ENCODE measurements at places on chromosomes 2 and 18.

DNA sequence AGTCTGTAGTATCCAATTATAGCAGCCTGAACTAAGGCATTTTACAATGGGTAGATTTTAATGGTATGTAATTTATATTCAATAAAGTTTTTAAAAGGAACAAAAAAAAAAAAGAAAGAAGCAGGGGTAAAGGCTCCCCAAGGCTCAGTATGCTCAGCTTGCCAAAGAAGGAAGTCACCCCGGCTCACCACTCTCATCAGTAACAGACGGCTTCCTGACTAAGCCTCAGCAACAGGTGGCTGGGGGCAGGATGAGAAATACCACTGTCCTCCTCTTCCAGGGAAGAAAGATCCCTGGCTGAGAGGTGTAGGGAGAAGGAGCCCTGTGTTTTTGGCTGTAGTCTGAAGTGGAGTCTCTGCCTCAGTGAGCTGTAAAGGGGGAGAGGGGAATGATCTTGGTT, 121.2 kb downstream of the ARHGEF4 start:
- no peak for DNase-seq

GRCh38 chr18:54931152-54931551, 28.1 kb downstream of the CCDC68 start:
- no peak for DNase-seq

DNA sequence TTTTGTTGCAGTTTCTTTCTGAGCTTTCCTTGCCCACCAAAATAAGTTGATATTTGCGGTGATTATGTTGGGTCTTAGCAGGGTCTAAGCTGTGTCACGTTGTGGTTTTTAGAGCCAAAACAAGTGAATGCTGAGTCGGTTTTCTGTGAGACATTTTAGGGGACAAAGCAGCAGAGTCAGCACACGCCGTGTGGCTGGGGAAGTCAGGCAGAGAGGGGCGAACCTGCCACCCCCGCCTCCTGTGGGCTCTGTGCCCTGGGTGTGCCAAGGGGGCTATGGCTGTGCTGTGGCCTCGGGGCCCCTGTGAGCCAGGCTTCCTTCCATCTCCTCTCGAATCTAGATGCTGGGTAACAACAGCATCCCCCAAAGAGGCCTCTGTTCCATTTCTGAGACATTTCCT, 30.8 kb upstream of the TMEM87B start:
- no peak for DNase-seq

DNA sequence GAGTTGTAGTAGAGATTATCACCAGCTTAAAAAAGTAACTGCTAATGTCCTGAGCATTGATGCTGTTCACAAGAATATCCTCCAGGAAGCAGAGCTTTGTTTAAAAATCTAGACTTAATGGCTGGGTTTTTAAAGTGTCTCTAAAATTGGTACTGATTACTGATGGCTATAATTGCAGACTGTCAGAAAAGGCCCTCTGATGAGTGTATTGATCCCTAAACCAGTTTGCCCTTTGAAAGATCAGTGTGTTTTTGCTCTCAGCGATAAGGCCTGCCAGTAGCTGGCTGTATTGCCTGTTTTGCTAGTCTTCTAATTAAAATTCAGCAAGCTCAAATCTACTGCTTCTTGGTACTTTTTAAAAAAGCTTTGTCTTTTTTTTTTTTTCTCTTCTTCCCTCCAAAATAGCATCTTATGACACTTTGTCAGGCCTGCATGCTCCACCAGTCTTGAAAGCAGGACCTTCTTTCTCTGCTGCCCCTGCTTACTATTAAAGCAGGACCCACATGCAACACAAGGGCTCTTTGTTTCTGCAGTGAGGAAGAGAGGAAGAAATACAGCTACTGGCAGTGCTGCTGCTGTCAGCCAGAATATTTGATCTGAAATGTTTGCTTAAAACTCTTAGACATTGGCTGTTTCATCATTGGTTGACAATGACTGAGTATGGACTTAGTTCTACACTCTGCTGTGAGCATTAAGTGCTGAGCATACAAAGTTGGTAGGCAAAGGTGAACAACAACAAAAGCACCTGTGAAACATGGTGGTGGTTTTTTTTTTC, 1.8 kb downstream of the SEC11C start:
- DNase-seq: no peak

DNA sequence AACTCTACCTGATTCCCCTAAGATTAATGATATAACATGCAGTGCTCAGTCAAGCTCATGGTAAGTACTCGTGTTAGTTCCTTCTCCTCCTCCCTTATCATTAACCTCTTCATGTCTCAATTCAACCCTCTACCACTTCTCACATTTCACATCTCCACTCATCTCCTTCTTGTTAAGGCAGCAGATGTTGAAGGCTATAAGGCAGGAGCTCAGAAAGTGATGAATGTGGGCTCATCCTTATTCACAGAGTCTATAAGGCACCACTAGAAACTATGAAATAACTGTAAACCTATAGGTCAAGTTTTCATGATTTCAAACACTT, 56.0 kb downstream of the CLHC1 start:
- DNase-seq: no peak

- DNase-seq: no peak
Observed at GRCh38 chr18:25517881-25518715, 166.1 kb upstream of the ZNF521 start.

DNA sequence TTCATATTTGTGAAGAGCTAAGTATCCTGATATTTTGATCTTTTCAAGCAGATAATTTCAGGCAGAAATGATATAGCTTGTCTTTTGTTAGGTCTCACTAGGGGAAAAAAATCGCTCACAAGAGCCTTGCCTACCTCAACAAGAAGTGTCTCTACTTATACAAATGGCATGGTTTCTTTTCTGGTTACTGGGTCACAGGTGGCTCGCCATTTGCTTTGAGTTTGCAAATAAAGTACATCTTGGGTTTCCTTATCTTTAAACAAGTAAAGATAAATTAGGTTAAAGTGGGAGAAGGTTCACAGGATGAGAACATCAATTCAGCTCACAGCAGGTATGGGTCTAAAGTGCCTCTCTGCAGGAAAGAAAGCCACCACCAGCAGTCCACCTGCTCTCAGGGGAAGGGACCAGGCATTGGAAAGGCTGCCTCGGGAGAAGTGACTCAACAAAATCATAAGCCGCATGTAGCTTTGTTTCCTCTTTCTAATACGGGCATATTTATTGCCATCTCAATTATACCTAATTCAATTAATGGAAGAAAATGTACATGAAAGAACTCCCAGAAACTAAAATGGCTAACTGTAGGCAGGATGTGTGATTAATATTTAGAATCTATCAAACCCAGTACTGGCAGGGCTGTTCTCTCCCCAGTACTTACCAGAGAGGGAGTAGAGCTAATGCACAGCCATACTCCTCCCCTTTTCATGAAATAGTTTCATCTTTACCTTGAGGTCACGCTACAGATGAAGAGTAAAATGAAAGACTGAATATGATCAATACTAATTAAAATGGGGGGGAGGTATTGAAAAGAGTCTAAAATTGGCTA, 28.3 kb downstream of the CDC42EP3 start:
- no peak for DNase-seq

DNA sequence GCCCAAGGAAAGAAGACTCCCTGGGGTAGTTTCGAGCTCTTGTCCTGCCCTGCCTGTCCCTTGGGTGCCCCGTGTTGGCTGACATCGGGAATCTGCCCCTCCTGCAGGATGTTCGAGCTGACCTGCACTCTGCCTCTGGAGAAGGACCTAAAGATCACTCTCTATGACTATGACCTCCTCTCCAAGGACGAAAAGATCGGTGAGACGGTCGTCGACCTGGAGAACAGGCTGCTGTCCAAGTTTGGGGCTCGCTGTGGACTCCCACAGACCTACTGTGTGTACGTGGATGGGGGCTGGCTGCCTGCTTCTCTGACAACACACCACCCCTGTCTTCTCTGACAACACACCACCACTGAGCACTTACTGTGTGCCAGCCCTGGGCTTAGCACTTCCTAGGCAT, 210.8 kb downstream of the DYSF start:
- DNase-seq: no peak

DNA sequence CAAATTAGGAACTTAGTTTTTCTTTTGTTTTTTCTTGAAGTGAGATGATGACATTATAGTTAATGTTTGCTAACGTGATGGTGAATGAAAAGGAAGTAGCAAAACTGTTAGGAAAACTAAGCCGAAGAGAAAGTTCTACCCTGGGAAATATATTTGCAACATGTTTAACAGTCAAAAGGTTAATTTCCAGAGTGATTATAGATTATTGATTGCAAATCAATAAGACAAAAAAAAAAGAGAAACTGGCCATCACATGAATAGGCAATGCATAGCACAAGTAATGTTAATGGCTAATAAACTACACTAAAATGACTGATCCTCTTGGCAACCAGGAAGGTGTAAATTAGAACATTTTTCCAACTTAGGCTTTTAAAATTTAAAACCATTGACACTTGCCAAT, 26.0 kb upstream of the AMMECR1L start:
- DNase-seq: no peak

DNA sequence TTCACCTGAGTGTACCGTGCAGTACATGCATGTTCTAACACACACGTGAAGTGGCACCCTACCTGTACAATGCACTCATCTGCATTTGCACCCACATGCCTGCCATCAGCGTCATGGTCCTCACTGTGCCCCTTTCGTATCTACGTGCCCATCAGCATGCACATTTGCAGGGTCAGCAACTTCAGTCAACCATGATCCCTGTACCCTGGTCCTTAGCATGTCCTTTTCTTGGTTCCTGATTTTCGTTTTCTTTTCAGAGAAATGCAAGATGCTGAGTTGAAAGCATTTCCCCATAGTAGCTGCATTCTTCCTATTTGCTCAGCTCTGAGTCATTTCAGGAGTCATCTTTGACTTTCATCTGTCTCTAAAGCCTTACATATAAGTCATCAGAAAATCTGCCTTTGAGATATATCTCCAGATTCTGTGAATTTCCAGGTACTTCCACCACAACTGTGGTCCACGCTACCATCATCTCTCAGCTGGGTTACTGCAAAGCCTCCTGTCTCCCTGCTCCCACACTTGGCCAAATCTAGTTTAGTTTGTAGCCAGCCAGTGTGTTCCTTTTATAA, 14.7 kb upstream of the PUM2 start:
- no peak for DNase-seq

GRCh38 chr18:45870419-45870818, 44.9 kb downstream of the SIGLEC15 start:
- no peak for DNase-seq

- peak; percentile 75 for DNase-seq
Observed at GRCh38 chr2:200787351-200788120, 24.2 kb upstream of the BZW1 start.

DNA sequence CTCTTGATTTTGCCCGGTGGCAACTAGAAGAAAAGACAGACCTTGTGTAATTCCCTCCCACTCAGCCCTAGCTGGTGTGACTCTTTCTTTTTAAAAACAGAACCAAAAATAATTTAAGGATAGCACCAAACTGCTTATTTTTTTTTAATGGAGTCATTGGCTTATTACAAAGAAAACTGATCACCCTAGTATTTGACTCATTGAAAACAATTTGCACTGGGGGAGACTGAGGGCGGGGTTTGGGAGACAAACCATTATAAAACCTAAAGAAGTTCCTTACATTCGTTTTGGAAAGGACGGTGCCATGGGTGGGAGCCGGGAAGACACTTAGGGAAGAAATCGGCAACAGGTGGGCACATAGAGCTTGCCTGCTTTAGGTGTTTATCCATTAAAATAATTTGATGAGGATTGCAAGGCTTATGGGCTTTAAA, 2.5 kb downstream of the PAX3 start:
- DNase-seq: no peak

DNA sequence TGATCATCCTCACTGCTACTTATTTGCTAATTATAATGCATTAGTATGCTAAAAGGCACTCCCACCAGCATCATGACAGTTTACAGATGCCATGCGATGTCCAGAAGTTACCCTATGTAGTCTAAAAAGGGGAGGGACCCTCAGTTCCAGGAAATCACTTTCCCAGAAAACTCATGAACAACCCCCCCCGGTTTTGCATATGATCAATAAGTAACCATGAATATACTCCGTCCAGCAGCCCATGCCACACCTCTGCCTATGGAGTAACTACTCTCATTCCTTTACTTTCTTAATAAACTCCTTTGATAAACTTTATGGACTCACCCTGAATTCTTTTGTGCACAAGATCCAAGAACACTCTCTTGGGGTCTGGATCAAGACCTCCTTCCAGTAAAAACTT, 86.8 kb downstream of the MALT1 start:
- DNase-seq: no peak

- no peak for DNase-seq
Observed at GRCh38 chr2:231655894-231656293, 52.4 kb upstream of the PTMA start.

DNA sequence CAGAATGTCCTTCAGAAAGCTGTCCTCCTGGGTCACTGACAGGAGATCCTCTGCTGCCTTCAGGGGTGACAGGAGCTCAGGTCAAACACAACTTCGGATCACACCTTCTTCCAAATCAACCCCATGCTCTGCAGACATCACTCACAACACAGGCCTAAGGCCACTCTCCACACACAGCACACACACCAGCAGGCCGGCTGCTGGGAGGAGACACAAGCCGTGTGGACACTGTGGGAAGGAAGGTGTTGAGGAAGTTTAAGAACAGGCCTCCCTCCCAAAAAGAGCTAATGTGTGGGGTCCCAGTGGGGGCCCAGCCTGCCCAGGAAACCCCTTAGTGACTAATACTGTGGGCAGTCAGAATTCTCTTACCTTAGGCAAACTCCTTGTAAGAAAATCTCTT, 290.3 kb upstream of the ID2 start:
- DNase-seq: no peak

GRCh38 chr2:237488295-237488694, 1.2 kb downstream of the MLPH start:
- no peak for DNase-seq

Measured in BJ (cell line).